ENCODE measurements at places on chromosomes 5 and 9. TPM values are rescaled to one million over a fixed set of nuclear protein-coding genes. Genes with fewer than 3 reads are reported as not detected.

- H3K4me3 ChIP-seq = peak overlapping the region; percentile 33
- H3K27me3 ChIP-seq = no peaks in the 10 kb centered on the region
- H3K4me1 ChIP-seq = peaks cover 3% of the 10 kb centered on the region
- peak; percentile 49 for DNase-seq
- no peak overlapping the region for H3K27ac ChIP-seq
These were observed 112.9 kb downstream of the ST8SIA4 start for GRCh38 chr5:100790170-100790665.

The DAB2IP gene
- 22.0 TPM for total RNA-seq

GRCh38 chr9:86099701-86100364 is 475 bp upstream of the GOLM1 start:
- H3K4me1 ChIP-seq = no peaks in the 10 kb centered on the region
- H3K27me3 ChIP-seq = peaks cover 3% of the 10 kb centered on the region
- DNase-seq = peak; percentile 49
- H3K27ac ChIP-seq = no peak overlapping the region

- no peak for DNase-seq
- no peaks in the 10 kb centered on the region for H3K27me3 ChIP-seq
- H3K4me1 ChIP-seq = no peaks in the 10 kb centered on the region
- H3K36me3 ChIP-seq = peaks cover 5% of the 10 kb centered on the region
- H3K27ac ChIP-seq = no peak overlapping the region
These were observed 29.1 kb downstream of the ARSK start for GRCh38 chr5:95583992-95584391.

DNA sequence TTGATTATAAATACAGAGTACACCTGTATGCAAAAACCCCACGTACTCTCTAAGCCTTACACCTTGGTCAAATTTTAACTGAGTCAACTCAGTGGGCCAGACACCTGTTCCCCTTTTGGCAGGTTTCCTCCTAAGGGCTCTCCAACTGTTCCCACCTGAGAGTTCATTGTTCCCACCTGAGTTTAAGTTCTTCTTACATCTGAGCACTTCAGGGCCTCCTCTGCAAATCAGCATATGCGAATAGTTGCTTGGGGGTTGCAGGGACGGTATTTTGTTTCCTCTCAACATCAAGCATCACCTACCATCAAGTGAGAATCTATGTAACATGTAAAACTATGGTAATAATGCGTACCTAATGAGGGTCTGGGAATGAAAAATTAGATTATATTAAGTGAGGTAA is 300.0 kb downstream of the PIK3R1 start:
- no peaks in the 10 kb centered on the region for H3K36me3 ChIP-seq
- no peaks in the 10 kb centered on the region for H3K27me3 ChIP-seq
- H3K27ac ChIP-seq = no peak overlapping the region
- H3K4me3 ChIP-seq = no peak overlapping the region
- DNase-seq = no peak

DNA sequence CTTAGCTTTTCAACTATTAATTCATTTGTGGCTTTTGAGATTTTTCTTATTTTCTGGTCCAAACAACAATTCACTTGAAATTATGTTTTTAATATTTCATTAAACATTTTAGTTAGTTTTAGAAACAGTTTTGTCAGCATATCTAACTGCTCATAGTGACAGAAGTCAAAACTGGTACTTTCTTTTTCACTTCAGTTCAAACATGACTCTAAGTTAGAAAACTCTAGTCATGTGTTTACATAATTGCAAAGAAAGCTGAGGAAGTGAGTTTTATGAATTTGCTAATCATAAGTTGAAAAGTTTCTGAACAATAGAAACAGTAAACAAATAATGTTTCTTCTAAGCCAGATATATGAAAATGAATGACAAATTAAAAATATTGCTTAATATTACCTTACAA is 1931.0 kb downstream of the EFNA5 start:
- H3K4me1 ChIP-seq = no peaks in the 10 kb centered on the region
- H3K27me3 ChIP-seq = no peaks in the 10 kb centered on the region
- DNase-seq = no peak

DNA sequence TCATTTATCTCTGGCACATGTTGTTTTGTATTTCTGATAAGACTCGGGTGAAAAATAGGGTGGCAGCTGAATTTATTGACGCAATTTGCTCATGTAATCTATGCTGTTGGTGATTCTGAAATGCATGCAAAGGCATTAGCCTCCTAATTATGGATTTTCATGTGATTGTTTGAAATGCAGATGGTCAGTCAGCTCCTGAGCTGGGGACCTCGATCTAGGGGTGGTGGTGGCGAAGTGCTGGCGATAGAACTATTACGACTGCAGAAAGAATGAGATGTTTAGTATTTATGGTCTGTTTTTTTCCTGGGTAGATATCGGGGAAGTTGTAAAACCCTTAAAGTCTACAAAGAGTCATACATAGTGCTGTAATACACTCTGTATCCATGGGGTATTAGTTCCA is 88.6 kb downstream of the SLC28A3 start:
- no peak overlapping the region for H3K4me3 ChIP-seq
- no peak for DNase-seq
- H3K27me3 ChIP-seq = no peaks in the 10 kb centered on the region
- no peaks in the 10 kb centered on the region for H3K4me1 ChIP-seq
- peaks cover 5% of the 10 kb centered on the region for H3K36me3 ChIP-seq
- H3K27ac ChIP-seq = no peak overlapping the region

The CDKN2A gene
- total RNA-seq = 0.35 TPM

- no peak overlapping the region for H3K4me3 ChIP-seq
- DNase-seq = no peak
- no peak overlapping the region for H3K27ac ChIP-seq
- H3K27me3 ChIP-seq = no peaks in the 10 kb centered on the region
- no peaks in the 10 kb centered on the region for H3K36me3 ChIP-seq
- no peaks in the 10 kb centered on the region for H3K4me1 ChIP-seq
These were observed 129.6 kb downstream of the SAXO1 start for GRCh38 chr9:18903450-18903849.

The NAIF1 gene
- total RNA-seq = 6.3 TPM

GRCh38 chr5:116738239-116738614 is 163.6 kb upstream of the SEMA6A start:
- no peaks in the 10 kb centered on the region for H3K27me3 ChIP-seq
- no peaks in the 10 kb centered on the region for H3K36me3 ChIP-seq
- DNase-seq = peak; percentile 38
- peaks cover 5% of the 10 kb centered on the region for H3K4me1 ChIP-seq
- H3K27ac ChIP-seq = no peak overlapping the region
- no peak overlapping the region for H3K4me3 ChIP-seq

The TRPM3 gene
- 7.7 TPM for total RNA-seq

DNA sequence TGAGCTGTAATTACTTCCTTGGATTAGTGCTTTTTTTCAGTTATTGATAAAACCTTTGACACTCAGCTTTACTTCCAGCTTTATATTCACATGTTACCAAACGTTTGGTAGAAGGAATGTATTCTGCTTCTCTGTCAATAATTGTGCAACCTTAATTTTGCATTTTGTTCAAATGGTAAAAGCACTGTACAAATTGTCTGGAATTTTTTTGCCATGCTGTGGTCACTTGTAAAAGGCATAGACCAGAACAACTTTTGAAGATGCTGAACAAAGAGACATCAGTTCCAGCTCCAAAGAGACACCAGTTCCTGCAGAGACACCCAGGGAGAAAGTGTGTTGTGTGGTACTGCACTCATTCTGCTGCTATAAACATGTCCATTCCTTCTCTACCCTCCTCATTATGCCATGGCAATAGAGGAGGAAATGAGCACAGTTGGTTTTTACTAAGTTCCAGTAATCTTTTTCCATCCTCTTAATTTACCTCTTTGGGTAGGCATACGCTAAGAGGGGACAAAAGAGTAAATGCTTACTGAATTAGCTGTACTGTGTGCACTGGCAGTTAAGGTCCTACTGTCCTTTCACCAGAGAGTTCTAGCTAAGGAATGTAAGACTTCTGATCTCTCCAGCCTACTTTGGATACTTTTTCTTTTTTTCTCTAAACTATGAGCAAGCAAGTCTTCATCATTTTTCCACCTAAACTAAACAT is 387.4 kb downstream of the FGF10 start:
- DNase-seq = no peak
- no peak overlapping the region for H3K4me3 ChIP-seq
- no peaks in the 10 kb centered on the region for H3K36me3 ChIP-seq
- no peaks in the 10 kb centered on the region for H3K27me3 ChIP-seq

DNA sequence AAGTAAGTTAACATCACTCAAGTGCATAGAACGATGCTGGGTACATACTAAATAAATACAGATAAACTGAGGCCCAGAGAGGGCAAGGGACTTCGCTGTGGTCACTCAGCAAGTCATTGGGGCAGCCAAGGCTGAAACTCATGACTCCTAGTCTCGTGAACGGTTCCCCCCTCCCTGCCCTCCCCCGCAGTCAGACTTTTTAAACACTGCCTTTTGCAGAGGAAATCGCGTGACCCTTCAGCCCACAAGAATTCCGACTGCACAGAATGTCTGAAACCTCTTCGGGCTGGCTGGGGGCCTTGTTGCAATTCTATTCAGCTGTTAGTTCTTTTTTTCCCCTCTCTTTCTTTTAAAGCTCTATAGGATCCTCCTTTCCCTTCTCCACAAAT is 28.1 kb downstream of the NEK6 start:
- no peak overlapping the region for H3K4me3 ChIP-seq
- DNase-seq = no peak
- no peak overlapping the region for H3K27ac ChIP-seq
- no peaks in the 10 kb centered on the region for H3K27me3 ChIP-seq
- H3K36me3 ChIP-seq = peaks cover 3% of the 10 kb centered on the region

The SLCO6A1 gene
- total RNA-seq = 0.46 TPM

- no peak for DNase-seq
- H3K27me3 ChIP-seq = peaks cover 3% of the 10 kb centered on the region
- H3K4me1 ChIP-seq = no peaks in the 10 kb centered on the region
- H3K4me3 ChIP-seq = no peak overlapping the region
- no peaks in the 10 kb centered on the region for H3K36me3 ChIP-seq
These were observed 3.3 kb downstream of the NACC2 start for GRCh38 chr9:136091582-136092352.

DNA sequence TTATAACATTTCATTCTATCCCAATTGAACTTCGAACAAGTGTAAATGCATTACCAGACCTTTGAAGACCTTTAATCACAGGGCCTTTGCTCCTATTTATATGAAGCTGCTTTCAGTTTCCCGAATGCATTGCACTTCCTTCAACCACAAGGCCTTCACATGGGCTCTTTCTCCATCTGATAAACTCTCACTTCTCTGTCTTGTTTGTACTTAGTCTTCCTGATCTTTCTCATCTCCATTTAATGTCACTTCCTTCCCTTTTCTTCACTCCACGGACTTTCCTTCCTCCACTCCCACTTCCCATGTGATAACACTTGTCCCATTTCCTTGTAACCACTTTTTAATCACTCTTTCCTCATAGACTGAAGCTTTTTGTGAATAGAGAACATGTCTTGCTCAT is 74.3 kb upstream of the TNC start:
- peaks cover 6% of the 10 kb centered on the region for H3K4me1 ChIP-seq
- DNase-seq = no peak
- H3K27ac ChIP-seq = no peak overlapping the region
- H3K27me3 ChIP-seq = no peaks in the 10 kb centered on the region

The LECT2 gene
- not detected for total RNA-seq

The CORO2A gene
- total RNA-seq = 15.8 TPM

The GFI1B gene
- not detected for total RNA-seq

DNA sequence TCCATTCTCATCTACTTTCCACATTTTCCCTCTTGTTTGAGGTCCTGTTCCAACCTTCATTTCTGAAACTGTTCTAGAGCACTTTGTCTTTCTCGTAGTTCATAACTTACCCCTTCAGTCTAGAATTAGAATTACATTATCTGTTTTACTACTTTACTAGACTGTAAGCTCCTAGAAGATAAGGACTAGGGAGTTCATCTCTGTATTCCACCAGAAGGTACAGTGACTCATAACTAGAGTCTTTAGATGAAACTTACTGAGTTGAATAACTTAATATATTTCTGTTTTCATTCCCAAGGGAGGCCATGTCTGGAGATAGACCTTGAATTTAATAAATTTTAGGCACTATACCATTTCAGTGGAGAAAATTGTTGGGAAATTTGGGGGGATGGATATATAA is 38.7 kb downstream of the G3BP1 start:
- peaks cover 87% of the 10 kb centered on the region for H3K36me3 ChIP-seq
- no peaks in the 10 kb centered on the region for H3K4me1 ChIP-seq
- H3K27ac ChIP-seq = no peak overlapping the region
- H3K27me3 ChIP-seq = no peaks in the 10 kb centered on the region

GRCh38 chr5:102713682-102714231 is 41.3 kb upstream of the PAM start:
- no peaks in the 10 kb centered on the region for H3K27me3 ChIP-seq
- no peak for DNase-seq
- H3K36me3 ChIP-seq = no peaks in the 10 kb centered on the region
- H3K27ac ChIP-seq = no peak overlapping the region
- H3K4me1 ChIP-seq = 0 out of 2 replicates have a peak, but pooled peaks cover 3% of the 10 kb centered on the region

- DNase-seq = no peak
- no peaks in the 10 kb centered on the region for H3K4me1 ChIP-seq
- no peaks in the 10 kb centered on the region for H3K36me3 ChIP-seq
- no peak overlapping the region for H3K27ac ChIP-seq
These were observed 184.4 kb upstream of the IER5L start for GRCh38 chr9:129362287-129363000.

DNA sequence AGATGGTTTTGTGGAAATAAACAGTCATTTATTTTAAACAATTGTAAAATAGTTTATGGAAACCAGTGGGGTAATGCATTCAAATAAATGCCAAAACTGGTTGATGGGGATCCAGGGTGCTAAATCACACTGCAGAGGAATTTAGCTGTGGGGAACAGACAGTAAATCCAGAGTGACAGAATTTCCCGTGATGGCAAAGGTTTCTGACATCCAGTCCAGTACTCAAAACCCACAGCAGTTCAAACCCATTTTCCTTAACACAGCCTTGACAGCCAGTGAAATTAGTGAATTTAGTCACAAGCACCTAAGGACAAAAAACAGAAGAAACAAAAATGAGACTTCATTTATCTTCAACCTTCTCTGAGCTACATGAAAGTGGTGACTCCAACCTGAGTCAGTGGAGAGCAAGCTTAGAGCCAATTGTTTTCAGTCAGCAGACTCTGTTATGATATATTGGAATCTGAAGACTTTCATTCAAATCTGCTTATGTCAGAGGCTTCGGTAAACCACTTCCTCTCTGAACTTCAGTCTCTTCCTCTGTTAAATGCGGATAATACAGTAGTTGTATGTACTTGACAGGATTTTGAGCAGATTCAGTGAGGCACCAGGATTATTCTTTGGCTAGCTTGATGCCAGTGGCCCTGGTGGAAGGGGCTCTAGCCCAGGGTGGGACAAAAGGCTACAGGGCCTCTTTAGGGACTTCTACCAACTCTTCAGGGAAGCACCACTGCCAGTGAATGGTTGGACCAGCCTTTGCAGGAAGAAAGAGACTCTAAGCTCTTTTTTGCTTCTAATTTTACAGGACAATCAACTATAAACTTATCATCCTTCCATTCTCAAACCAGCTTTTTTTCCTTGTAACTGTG is 185.3 kb downstream of the MAPKAP1 start:
- no peaks in the 10 kb centered on the region for H3K27me3 ChIP-seq
- peaks cover 7% of the 10 kb centered on the region for H3K4me1 ChIP-seq
- H3K4me3 ChIP-seq = no peak overlapping the region
- no peak overlapping the region for H3K27ac ChIP-seq

GRCh38 chr9:115117999-115118878 is at the start of gene TNC:
Gene TNC, minus strand, starts transcription at chr9:115118157. Its CDS starts 27,139 bp downstream, at chr9:115091018.
- H3K27me3 ChIP-seq = peaks cover 14% of the 10 kb centered on the region
- H3K4me1 ChIP-seq = no peaks in the 10 kb centered on the region
- peak within 1 kb of the TSS; percentile 52 for H3K4me3 ChIP-seq
- no peaks in the 10 kb centered on the region for H3K36me3 ChIP-seq

The MBLAC2 gene
- total RNA-seq = 4.9 TPM

- H3K27me3 ChIP-seq = no peaks in the 10 kb centered on the region
- no peaks in the 10 kb centered on the region for H3K4me1 ChIP-seq
- no peaks in the 10 kb centered on the region for H3K36me3 ChIP-seq
- no peak overlapping the region for H3K4me3 ChIP-seq
- H3K27ac ChIP-seq = no peak overlapping the region
These were observed 731.0 kb downstream of the PRELID2 start for GRCh38 chr5:145104106-145104505.
